ENCODE measurements at places on chromosomes 1 and 21.

GRCh38 chr1:169012416-169012815 is 94.1 kb upstream of the ATP1B1 start:
- no peak for DNase-seq

DNA sequence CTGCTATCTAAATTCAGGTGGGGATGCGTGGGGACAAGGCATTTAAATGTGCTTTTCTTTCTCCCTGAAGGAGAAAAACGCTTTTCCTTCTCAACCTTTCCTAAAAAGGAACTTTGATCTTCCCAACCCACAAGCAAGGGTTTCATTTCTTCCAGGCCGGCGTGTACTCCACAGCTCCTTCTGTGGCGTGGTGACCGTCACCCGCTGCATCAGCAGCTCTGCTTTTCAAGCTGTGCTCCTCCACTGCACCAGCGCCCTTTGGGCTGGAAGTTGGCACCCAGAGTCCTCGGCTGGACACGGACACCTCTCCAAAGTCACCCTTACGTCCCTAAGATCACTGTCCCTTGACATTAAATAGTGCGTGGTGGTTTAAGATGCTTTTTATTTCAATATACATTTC is 54.3 kb downstream of the PEX14 start:
- DNase-seq: no peak

- DNase-seq: peak; percentile 31
Observed at GRCh38 chr1:82317671-82318070, 516.9 kb downstream of the ADGRL2 start.

GRCh38 chr1:227838181-227838580 is 22.7 kb downstream of the PRSS38 start:
- DNase-seq: no peak

DNA sequence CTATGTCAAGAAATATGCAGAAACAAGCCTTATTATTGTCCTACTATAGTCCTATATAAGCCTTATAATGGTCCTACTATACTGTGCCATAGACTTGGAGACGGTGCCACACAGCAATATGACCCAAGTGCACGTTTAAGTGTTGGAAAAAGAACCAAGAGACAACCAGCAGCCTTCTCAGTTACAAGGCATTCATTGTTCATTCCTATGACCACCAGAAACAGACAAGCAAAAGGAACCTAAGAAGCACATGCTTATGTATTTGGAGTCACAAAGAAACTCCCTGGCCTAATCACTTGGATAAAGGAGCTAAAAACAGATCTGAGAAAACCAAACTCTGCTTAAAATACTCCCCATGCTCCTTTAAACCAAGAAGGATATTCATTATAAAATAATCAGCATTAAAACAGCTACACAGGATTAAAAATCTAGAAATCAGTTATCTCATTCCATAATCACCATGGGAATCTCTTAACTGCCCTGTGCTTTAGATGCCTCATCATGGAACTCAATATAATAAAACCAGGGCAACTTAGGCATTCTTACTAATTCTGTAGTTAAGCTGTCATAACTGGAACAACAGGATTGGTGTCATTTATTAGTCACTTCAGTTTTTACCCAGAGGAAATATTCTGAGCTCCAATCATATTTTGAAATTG is 7.0 kb downstream of the COLGALT2 start:
- no peak for DNase-seq

DNA sequence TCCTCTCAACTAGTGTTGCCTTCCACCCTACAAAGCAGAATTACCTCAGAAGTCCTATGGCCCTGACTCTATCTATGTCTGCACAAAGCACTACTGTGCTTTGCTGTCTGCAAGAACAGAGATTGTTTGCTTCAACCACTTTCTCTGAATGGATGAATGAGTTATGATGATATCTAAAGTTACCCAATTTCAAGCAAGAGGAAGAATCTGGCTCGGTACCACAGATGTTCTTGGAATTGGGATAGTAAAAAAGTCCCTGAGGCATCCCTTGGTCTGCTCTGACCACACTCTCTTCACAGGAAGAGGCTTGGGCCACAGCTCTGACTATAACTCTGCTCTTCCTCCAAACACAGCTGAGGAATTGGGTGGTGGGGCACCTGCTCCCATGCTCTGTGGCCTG is 31.2 kb downstream of the MTARC1 start:
- peak; percentile 87 for DNase-seq

GRCh38 chr1:192974701-192975100 is 84.5 kb downstream of the UCHL5 start:
- DNase-seq: peak; percentile 27

DNA sequence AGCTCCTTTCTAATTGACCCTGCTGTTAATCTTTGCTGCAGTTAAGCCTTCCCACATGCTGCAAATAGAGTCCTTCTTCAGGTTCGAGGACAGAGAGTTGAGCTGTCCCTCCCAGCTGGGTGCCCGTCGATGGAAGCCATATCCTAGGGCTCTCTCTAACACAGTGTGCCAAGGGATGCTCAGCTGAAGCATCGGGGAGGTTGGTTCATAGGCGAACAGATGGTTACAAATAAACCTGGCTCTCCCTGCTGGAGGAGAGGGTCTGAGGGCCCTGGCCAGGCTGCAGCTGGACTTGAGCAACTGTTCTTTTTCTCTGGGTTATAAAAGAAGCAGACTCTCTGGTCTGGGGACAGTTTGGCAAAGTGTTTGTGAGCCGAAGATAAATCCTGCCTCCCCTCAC is 120.3 kb upstream of the C8B start:
- no peak for DNase-seq

DNA sequence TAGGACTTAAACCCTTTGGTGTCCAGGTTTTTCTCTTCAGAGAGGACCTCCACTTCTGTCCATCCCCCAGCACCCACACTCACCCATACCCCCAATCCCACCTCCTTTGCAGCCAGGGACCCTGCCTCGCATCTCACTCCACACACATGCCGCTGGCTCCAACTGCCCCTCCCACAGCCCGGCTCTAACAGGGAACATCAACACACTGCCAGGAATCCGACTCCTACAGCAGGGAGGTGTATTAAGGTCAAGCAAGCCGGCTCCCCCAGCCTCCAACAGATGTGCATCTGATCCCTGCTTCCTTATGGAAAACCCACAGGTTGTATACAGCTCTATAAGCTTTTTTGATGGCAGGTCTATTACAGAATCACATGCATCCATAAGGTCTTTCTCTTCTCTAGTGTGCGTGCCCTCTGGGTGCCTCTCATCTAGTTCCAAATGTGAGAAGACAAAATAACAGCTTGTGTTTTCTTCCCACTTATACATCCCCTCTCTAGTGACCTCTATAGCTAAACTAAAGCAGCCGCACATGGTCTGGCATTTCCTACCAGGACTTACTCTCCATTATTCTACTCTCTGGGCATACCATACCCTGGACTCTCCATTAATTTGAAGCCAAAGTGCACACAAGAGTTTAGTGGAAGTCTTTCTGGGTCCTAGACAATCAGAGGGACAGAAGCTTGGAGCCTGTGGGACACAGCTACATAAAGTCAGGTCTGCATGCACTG is 16.3 kb downstream of the PIK3C2B start:
- DNase-seq: no peak

DNA sequence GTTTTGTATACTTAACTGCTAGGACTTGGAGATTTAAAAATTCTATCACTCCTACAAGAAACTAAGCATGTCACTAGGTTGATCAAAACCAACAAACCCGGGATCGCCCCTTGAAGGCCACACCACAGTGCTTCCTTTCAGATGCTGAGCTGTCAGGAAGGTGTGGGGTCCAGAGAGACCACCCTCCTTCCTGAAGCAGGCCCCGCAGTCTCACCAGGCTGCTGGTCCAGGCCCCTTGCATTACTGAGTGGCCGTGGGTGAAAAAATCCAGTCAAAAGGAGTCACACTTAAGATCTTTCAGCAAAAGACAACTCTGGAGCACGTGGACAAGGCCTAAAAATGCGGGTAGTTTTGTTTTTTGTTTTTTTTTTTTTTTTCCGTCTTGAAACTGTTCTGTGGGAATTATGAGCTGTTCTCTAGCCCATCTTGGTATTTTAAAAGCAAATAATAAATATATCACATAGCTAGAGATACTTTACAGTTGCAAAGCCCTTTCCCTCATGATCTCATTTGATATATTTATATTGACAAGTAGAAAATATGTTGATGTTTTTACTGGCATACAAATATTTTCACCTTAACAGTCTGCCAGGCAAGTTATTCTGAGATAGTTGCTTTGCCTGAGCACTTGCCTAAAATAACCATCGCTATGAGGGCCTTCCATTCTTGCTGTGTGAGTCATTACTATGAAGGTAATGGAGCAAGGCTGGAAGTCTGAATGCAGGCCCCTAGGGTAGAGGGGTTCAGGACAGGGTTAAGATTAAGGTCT is 73.1 kb upstream of the EDEM3 start:
- DNase-seq: peak; percentile 60

DNA sequence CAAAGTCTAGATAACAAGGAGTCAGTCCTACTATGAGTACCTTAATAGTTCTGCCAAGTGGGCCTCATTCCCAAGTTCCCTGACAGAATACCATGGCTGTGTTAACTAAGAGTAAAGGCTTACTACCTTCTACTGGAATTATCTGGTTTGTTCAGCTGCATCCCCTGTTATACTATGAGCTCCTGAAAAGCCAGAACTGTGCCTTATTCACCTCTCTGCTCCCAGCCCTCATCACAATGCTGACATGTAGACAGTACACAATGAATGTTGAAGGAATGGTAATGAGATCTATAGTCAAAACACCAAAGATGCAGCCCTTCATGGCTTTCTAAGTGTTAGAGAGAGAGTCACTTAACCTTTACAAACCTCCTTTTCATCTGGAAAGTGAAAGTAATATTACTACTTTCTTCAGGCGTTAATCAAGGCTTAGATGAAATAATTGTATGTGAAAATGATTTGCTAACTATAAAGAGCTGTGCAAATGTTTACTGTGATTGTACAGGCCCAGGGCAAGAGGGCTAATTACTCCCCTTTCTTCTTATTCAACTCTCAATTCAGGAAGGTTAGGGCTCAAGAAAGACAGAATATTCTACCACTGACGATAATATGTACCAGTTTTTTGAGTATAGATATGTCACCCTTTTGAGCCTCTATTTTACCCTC is 70.3 kb upstream of the MROH9 start:
- no peak for DNase-seq

GRCh38 chr1:156025876-156026275 is 5.1 kb upstream of the SSR2 start:
- DNase-seq: peak; percentile 35

GRCh38 chr1:220281159-220281574 is 8.9 kb upstream of the RAB3GAP2 start:
- DNase-seq: peak; percentile 61

Measured in fibroblast of mammary gland (primary cell).